ENCODE measurements at places on chromosomes 3 and 15.

GRCh38 chr3:61378311-61378710 lies 127.1 kb upstream of the FHIT start:
- no peak for DNase-seq

GRCh38 chr3:62632510-62633294 lies 242.5 kb downstream of the CADPS start:
- DNase-seq: no peak

DNA sequence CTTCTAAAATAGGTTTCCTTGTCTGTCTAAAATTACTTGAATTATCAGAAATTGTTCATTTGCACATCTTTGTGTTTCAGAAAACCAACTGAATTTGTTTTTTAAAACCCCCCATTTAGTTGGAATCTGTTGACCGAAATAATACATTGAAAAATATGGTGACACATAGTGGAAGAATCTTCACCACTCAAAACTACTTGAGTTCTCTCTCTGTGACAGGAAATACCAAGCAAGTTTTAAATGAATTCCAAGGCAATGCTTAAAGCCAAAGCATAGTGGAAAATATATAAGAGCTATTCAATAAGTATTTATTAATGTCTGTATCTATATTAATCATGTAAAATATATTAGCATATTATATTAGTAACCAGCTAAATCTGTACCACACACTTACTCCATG lies 224.9 kb upstream of the COL8A1 start:
- no peak for DNase-seq

- DNase-seq: no peak
These were observed 157.8 kb downstream of the MECOM start for GRCh38 chr3:169505577-169506230.

DNA sequence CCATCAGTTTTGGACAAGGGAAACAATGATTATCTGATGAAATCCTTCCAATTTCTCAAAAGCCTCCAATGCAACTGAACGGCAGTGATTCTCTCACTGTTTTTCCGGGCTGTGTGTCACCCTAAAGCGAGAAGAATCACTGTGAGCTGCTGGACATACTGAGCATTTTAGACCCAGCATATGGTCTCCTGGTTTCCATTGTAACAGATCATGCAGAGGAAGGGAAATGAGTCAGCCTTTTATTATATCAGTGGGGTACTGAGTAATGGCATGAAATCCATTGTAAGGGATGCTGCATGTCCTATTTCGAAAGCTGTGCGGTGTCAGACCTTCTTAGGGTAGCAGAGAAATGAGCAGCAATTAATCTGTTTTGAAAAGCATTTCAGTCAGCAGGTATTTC lies 287.1 kb downstream of the IL5RA start:
- DNase-seq: no peak

DNA sequence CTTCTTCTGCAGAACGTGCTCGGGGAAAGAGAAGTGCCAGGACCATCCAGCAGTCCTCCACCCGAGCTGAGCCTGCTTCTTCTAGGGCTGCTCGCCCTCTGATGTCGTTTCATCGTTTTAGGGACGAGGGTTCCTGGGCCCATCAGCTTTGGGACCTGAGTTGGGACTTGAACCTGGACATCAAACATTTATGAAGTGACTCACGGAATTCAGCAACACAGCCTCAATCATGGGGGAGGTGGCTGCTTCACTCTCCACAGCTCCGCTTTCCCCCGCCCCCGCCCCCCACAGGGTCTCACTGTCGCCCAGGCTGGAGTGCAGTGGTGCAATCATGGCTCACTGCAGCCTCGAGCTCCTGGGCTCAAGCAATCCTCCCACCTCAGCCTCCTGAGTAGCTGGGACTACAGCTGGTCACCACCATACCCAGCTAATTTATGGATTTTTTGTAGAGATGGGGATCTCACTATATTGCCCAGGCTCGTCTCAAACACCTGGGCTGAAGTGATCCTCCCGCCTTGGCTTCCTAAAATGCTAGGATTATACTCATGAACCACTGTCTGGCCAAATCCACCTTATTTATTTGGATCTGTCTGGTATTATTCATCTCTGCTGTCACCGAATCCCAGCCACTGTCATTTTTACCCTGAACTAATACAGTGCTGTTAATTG lies 725 bp upstream of the SCAMP2 start:
- no peak for DNase-seq

Measured in kidney (tissue), 22 donors.